ENCODE measurements at places on chromosomes 7 and 10.

DNA sequence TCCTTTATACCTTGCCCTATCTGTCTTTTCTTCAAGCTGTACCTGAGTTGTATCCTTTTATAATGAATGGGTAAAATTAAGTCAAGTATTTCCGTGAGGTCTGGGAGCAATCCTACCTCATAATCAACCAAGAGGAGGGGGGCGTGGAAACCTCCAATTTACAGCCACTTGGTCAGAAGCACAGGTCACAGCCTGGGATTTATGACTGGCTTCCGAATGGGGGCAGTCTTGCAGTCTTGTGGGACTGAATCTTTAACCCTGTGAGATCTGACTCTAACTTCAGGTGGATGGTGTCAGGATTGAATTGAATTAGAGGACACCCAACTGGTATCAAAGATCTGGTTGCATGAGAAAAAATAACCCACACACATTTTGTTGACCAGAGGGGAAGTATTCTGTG, 23.5 kb upstream of the KCNMA1 start:
- DNase-seq = peak; percentile 32

DNA sequence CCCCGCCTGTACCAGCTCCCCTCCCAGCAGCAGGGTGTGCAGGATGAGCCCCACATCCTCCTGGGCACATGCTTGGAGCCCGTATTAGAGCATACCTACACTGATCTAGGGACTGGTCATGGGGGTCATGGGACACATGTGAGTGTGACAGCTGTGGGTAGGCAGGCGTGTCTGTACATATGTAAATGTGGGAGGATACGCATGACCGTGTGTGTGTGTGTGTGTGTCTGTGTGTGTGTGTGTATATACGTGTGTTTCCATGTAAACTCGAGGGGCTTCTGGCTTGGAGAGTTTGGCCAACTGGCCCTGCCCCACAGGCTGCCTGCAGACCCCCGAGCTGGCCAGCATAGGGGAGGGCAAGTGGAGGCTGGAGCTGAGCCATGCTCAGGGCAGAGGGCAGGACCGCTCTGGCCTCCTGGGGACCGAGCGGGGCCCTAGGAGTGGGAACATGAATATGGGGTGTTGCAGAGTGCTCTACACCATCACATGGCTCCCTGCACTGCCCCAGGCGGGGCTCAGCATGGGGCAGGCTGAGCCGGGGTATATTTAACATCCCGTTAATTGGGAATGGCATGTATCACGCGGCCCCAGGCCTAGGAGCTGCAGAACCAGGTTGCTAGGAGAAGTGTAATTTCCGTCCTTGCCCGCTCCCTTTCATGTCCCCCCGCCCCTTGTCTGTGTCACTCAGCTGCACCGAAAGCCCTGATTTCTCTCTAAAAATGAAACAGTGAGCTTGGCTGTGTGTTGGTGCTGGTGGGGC, 152.7 kb upstream of the PCBD1 start:
- no peak for DNase-seq

DNA sequence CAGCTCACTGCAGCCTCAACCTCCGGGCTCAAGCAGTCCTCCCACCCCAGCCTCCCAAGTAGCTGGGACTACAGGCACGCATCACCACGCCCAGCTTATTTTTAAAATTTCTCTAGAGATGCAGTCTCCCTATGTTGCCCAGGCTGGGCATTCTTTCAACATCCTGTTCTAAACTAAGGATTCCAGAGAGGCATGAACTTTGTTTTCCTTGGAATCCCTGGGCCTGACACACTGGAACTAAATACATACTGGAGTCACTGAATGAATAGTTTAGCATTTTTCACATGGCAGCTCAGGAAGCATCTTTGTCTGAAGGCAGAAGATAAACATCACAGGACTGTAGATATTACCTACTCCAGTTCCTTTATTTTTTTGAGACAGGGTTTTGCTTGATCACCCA, 108.7 kb downstream of the ITIH5 start:
- DNase-seq = no peak

GRCh38 chr10:69801434-69802315, at the start of gene COL13A1:
COL13A1 (plus strand) TSS chr10:69801906; CDS start chr10:69802424, 518 bp downstream.
- peak; percentile 88 for DNase-seq

- no peak for DNase-seq
Measured at GRCh38 chr10:91043173-91043910, 122.5 kb upstream of the ANKRD1 start.

GRCh38 chr10:100879741-100880360, 32.9 kb upstream of the SLF2 start:
- DNase-seq = no peak

- DNase-seq = no peak
Measured at GRCh38 chr7:3013975-3014792, 29.5 kb downstream of the CARD11 start.

- no peak for DNase-seq
Measured at GRCh38 chr10:77804371-77804770, 122.2 kb downstream of the DLG5 start.

- DNase-seq = no peak
Measured at GRCh38 chr7:89607792-89608191, 546.5 kb upstream of the STEAP1 start.

GRCh38 chr10:2798336-2799022, 268.9 kb upstream of the PFKP start:
- DNase-seq = peak; percentile 64

DNA sequence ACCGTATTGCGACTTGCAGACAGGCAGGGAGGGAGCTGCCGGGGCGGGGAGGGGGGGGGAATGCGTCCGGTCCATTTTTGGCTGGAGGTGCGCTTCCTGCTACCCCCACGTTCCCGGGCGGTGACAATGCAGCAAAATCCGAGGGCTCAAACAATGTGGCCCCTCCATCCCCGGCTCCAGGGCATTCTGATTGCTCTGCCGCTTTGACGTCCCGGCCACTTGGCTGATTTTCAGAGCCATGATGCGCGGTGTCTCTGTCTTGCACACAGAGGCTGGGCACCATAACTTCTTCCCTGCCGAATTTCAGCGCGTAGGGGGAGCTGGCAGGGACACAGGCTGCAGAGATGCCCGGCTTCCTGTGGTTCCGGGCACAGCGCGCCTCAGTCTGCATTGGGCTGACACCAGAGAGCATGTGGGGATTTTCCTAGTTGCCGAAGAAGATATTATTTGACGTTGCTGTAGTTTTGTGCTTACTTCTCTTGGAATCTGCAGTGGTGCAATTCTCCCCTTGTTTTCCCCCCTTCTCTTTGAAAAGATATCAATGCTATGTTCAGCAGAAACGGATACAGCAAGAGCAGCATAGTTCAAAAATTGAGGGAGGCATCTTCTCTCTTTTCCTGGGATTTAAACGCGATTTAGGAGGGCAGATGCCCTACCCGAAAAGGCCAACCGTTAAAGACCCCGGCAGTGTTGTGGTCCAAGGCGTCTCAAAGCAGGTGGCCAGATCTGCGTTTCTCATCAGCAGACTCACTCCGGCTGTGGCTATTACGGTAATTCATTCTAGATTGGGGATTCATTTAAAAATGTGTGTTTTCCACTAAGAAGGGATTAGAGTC, 1.4 kb downstream of the HECW1 start:
- DNase-seq = no peak

- DNase-seq = no peak
Measured at GRCh38 chr7:24356718-24357386, 72.9 kb downstream of the NPY start.

DNA sequence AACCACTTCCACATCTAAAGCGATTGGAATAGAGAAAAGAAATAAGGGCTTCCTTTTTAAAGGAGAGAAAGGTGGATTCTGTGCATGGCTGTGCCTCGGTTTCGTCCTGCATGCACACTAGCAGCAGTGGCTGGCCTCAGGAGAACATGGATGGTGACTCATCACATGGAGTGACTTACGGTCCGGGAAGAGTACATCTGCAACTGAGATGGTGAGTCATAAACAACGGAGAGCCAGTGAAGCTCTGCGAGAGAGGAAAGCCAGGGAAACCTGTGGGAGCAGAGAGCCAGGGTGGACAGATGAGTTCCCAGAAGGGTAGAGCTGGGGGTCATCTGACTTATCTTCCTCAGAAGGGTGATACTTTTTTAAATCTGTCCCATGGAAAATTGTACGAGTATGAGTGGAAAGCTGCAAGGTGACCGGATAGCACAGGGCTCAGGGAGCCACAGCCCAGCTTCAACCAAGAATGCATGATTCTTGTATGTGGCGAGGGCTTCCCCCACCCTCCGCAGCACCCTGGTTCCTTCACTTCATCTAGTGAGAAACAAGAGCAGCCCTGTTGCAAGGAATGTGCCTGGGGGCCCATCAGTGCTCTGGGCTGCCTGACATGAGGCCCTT, 259.1 kb downstream of the KLF6 start:
- DNase-seq = no peak

GRCh38 chr10:124677293-124677699, 66.9 kb downstream of the FAM53B start:
- DNase-seq = no peak

GRCh38 chr10:78634389-78634815, 434.4 kb upstream of the ZMIZ1 start:
- DNase-seq = no peak

GRCh38 chr10:127945341-127945758, 38.4 kb downstream of the PTPRE start:
- no peak for DNase-seq

DNA sequence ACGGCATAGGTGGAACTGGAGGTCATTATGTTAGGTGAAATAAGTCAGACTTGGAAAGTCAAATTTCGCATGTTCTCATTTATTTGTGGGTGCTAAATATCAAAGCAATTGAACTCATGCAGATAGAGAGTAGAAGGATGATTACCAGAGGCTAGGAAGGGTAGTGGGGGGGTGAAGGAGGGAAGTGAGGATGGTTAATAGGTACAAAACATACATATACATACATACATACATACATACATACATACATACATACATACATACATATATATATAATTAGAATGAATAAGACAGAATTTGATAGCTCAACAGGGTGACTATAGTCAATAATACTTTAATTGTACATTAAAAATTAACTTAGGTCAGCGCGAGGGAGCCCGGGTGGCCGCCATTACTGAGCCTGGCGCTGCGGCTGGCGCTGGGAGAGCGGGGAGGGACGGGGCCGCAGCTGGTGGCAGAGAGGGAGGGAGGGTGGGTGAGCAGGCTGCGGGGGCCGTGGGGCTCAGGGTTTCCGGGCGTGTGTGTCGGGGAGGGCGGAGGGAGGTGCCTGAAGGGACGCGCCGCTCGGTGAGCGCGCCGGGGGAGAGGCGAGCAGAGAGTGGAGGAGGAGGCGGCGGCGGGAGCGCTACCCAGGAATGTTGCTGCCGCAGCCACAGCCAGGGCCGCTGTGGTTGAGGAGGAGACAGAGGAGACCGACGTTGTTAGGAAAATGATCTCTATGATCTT, 85.8 kb upstream of the EGFR start:
- peak; percentile 86 for DNase-seq

DNA sequence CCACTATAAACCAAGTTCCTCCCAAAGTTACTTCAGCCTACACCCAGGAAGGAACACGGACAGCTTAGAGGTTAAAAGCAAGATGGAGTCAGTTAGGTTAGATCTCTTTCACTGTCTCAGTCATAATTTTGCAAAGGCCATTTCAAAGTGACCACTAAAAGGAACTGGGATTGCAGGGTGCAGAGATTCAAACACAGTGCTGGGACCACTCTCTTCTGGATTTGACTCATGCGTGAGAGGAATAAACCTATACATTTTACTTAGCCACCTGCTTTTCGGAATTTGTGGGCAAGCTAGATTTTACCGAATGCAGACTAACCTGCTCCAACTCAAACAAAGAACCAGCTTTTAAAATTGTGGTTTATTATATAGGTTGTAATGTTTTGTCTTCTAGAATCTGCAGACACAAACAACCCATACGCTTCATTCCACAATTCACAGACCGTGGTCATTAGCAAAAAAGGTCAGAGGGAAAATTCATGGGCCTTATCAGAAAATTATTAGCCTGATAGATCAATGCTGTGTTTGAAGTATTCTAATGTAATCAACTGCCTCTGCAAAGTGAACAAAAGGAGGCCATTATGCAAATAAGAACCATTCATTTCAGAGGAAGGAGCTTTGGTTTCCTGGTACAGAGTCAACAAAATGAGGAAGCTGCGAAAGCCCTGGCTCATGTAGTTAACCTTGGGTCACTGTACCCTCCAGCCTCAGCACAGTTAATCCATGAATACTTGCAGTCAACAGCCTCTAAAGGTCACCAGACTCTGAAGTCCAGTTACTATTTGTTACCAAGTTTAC, 342.7 kb upstream of the KLF6 start:
- no peak for DNase-seq

- no peak for DNase-seq
Measured at GRCh38 chr7:831596-832166, 595 bp upstream of the SUN1 start.

DNA sequence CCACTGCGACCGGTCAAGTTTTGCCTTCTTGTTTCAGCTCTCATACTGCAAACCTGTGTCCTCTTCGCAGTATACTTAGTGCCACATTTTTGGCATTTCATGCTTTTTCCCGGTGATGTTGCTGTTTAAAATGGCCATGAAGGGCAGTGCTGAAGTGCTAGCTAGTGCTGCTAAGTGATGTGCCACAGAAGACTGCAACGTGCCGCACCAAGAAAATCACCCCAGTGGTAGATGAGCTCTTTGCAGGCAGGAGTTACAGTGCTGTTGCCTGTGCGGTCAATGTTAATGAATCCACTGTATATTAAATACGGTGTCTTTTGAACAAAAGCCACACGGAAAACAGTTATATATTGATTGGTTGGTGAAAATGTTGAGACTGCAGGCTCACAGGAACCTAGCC, 120.3 kb downstream of the ANLN start:
- DNase-seq = no peak

DNA sequence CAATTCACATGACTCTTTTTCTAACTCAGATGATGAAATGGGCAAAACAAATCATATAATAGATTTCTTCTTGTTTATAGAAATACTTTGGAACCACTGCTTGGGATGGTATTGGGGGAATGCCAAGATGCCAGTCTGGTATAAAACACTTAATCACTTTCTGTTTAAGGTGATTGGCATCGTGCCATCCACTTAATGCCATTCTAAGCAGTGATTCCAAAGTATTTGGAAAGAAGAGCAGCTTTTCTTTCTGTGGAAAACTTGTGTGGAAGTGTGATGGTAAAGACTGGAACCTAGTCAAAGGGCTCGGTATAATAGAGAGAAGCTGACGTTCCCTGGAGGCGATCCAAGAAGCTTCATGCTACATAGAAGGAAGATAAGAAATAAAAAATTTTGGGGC, 120.6 kb downstream of the TMEM26 start:
- no peak for DNase-seq

DNA sequence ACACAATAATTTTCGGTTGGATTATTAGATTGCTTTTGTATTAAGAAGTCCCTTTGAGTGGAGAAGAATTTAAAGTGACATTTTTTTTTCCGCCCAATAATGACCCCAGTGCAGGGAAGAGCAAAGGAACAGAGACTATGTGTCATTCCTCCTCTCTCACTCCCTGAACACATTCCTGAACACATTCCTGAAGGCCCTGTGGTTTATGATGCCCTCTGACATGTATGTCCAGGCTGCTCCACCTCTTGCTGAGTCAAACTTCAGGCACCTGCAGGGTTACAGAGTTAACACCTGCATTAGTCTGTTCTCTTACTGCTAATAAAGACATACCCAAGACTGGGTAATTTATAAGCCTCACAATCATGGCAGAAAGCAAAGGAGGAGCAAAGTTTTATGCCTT, 704.0 kb upstream of the LRRN3 start:
- no peak for DNase-seq

Data from ecto neural progenitor cell (in vitro differentiated cells).